Lung microvascular endothelial cell (primary cell): ENCODE measurements at places on chromosomes 16 and 17. TPM values are rescaled to one million over a fixed set of nuclear protein-coding genes. Genes with fewer than 3 reads are reported as not detected.

Gene PGAP6
- total RNA-seq: 78.7 and 110 TPM in 2 replicates

Gene PRSS22
- not detected in 2 replicates for total RNA-seq

DNA sequence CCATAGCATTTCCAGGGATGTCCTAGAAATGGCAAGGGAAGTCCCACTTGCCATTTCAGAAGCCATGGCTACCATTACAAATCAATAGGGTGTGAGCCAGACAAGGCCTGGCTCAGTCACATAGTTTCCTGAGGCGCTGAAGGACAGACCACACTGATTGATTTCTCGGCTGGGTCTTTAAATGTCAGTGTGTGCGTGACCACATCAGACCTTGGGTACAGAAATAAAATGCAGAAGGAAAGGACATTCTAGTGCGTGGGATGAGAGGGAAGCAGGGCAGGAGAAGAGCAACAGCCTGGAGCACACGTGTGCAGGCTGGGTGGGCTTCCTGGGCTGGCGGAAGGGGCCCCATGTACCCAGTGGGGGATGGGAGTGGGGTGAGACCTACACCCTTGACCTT lies 58.7 kb upstream of the LYRM9 start:
- no peak for DNase-seq

- peak; percentile 85 for DNase-seq
Observed at GRCh38 chr17:75404223-75404730, 1.2 kb downstream of the GRB2 start.

DNA sequence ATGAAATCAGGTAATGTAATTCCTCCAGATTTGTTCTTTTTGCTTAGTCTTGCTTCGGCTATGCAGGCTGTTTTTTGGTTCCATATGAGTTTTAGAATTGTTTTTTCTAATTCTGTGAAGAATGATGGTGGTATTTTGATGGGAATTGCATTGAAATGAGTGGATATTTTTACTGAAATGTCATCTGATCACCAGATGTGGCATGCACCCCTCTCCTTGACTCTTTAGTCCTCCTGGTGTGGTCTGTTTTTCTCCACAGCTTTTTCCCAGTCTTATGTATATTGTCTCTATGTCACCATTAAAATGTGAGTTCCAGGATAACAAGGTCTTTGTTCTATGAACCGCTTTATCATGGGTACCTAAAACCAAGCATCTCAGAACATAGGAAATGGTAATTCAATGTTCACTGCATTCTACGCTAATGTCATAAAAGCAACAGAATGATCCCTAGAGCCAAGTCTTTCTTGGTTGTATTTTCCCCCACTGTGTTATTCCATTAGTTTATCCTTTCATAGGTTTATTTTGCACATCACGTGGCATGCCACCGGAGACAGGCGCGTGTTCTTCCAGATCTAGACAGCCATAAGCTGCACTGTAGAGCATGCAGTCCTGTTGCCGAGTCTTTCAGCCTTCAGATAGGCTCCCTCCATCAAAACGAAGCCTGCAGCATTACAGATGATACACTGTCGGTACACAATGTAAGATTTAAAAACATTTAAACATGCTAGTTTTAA lies 172.5 kb downstream of the RPTOR start:
- DNase-seq: no peak

- DNase-seq: no peak
Observed at GRCh38 chr17:65515959-65516948, 45.2 kb downstream of the AXIN2 start.
